Effector memory CD4-positive, alpha-beta T cell (primary cell): ENCODE measurements at places on chromosomes 1 and 21.
A peak's percentile ranks its signal among the peaks of the same experiment; 100 is the strongest.

DNA sequence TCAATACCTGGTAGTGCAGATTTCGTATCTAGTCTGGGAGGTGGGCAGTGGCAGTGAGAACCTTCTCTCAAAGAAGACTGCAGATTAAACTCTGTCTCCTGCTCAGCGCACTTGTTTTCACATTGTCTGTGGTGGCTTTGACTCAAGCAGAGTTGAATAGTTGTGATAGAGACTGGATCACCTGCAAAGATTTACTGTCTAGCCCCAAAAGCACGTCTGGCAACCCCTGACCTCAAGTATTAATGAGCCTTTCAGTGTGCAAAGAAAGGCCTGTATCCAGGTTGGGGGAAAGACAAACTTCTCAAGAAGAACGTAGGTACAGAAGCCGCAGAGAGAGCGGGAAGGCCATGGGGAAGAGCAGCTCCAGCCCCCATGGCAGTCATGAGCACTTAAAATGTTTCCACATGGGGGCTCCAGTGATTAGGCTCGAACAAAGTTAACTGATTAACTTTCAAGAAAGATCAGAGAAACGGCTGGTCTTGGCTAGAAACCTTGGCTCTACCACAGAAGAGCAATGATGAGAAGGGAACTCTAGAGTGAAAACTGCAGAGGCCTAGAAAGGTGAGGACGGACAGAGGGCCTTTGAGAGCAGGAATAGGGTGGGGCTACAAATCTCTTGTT is 15.2 kb downstream of the HENMT1 start:
- DNase-seq, result no peak

DNA sequence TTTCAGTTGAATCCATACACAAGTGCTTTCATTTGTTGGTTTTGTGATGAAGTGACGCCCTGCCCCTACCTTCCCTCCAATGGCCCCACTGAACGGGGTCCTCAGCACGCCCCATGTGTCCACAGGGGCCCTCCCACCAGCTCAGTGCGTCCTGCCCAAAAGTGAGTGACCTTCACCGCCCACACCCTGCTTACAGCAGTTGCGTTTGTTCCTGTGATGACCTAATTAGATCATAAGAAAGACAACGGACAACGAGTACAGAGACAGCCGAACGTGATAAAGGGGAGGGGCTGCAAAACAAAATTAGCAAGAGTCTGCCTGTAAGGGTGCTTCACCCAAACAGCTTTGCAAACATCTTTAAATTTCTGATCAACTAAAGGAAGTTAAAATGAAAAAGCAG is 38.2 kb upstream of the RIPK4 start:
- no peak for DNase-seq

DNA sequence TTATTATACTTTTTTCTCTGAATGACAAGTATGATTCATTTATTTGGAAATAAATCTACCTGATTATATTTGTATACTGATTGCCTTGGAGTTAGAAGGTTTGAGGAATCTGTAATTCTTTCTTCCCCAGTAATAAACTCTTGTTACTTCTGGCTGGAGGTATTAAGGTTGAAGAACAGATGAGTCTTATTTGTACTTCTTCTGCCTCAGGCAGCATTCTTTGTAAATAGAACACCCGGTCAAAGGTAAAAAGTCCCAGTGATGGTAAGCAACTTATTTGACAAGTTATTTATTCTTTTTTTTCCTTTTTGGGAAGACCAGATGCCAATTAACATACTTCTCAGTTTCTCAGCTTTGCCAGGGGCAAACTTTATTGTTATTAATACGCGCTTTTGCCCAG is 12.9 kb downstream of the SNX27 start:
- no peak for DNase-seq

DNA sequence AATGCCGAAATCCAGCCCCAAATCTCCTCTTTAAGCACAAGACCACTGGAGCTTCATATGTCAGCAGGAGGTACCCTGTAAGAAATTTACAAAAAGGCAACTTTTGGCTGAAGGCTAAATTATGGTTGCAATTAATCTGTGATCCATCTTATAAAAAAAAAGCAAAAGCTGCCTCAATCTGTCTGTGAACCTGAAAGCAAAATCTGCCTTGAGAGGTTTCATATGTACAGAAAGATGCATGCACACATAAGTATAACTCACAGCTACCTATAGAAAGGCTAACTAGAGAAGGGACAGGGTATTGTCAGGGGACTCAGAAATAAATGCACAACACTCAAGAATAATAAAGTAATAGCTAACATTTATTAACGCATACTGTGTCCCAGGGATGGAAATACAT is 964.2 kb upstream of the ADGRL2 start:
- DNase-seq, result no peak

- no peak for DNase-seq
Measured at GRCh38 chr21:41817228-41817627, 50.4 kb upstream of the RIPK4 start.

DNA sequence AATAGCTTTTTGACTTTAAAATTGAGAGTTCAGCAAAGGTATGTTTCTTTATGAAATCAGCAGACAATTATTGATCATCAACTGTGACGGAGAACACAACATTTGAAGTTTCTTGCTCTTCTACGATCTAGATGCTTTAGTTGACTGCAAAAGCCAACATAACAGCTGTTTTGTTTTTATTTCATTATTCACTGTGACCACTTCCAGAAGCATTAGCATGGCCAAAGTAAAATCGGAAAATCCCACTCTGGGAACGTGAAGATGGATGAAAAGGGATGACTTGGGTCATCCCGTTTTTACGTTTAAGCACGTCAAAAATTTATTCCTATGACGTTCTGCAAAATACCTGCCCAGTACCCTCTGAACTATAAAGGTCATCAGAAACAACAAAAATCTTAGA is 833.0 kb upstream of the ADAMTS5 start:
- no peak for DNase-seq

- peak; percentile 82 for DNase-seq
Measured at GRCh38 chr1:201019321-201019977, 4.1 kb downstream of the KIF21B start.

- no peak for DNase-seq
Measured at GRCh38 chr1:246482805-246483568, 24.1 kb downstream of the SMYD3 start.

- no peak for DNase-seq
Measured at GRCh38 chr1:41608211-41608610, 123.7 kb upstream of the EDN2 start.

DNA sequence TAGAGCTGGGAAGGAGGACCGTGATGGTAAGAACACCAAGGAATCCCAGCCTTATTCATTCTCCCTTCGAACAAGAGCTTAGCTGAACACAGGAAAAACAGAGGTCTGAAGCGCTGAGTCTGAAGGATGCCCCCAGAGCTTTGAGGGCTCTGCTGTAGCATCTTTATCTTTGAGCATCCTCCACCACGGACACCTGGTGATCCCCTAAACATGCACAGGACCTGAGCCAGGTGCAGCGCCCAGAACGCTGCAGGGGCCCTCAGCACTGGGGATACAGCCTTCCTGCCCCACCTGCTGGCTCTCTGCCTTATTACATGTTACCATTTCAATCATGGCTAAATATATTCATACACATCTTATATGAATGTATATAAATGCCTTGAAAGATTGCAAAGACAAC is 7.7 kb upstream of the GPATCH4 start:
- DNase-seq, result no peak

- DNase-seq, result no peak
Measured at GRCh38 chr1:226874579-226875425, 4.4 kb downstream of the PSEN2 start.

GRCh38 chr1:85626818-85627217 is 46.3 kb downstream of the CCN1 start:
- no peak for DNase-seq

GRCh38 chr1:10662824-10663677 is 133.4 kb downstream of the CASZ1 start:
- no peak for DNase-seq

GRCh38 chr1:43171312-43171875 is 696 bp downstream of the EBNA1BP2 start:
- DNase-seq, result no peak
